ENCODE measurements at places on chromosomes 1 and 21.

DNA sequence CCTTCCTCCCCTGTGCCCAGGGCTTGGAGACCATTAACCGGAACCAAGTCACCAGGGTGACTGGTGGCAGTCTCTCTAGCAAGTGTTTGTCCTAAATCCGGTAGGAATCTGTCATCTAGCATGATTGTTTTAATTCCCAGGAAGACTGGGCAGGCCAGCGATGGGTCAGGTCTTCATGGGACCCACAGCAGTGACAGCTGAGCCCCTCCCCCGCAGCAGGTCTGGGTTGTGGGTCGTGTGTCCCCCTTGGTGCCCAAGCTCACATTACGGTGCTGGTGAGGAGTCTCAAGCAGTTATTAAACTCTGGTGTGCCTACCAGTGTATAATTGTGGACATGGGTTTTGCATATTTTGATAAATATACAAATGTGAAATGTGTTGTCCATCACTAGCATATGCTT, 466.5 kb downstream of the MATN1 start:
- no peak for DNase-seq

- DNase-seq, result no peak
Observed at GRCh38 chr1:109616391-109616790, 3.0 kb downstream of the GNAT2 start.

GRCh38 chr1:244060686-244061085, 9.6 kb downstream of the ZBTB18 start:
- DNase-seq, result no peak

GRCh38 chr21:42570362-42570761, 56.7 kb downstream of the SLC37A1 start:
- DNase-seq, result no peak

GRCh38 chr1:147243841-147244240, 1.4 kb downstream of the CHD1L start:
- no peak for DNase-seq

DNA sequence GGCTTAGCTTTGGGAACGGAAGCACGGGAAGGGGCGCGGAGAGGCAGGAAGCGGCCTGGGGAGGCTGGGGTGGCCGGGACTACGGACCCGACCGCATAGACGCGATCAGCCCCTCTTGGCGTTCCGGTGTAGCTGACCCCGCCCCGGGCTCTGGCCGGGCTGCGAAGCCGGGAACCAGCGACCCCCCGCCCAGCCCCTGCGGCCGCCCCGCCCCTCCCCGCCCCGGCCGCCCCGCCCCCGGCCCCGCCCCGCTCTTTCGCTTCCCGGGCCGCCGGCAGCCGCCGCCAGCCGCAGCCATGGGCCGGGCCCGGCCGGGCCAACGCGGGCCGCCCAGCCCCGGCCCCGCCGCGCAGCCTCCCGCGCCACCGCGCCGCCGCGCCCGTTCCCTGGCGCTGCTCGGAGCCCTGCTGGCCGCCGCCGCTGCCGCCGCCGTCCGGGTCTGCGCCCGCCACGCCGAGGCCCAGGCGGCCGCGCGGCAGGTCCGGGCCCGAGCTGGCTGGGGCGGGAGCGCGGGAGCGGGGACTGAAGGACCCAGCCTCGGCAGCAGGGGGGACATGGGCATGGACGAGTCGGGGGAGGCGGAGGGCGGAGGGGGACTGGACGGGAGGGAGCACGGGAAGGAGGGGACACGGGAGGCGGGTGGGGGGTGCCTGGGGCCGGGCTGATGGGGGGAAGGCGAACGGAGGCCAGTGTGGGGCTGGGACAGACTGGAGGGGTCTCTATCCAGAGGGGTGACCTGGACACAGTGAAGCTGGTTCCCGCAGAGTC, at the start of gene SELENON:
TSS of gene SELENON (plus strand) at position 259 of the 768 bp plus-strand sequence. CDS start at position 297, 38 bp downstream.
- peak; percentile 19 for DNase-seq

DNA sequence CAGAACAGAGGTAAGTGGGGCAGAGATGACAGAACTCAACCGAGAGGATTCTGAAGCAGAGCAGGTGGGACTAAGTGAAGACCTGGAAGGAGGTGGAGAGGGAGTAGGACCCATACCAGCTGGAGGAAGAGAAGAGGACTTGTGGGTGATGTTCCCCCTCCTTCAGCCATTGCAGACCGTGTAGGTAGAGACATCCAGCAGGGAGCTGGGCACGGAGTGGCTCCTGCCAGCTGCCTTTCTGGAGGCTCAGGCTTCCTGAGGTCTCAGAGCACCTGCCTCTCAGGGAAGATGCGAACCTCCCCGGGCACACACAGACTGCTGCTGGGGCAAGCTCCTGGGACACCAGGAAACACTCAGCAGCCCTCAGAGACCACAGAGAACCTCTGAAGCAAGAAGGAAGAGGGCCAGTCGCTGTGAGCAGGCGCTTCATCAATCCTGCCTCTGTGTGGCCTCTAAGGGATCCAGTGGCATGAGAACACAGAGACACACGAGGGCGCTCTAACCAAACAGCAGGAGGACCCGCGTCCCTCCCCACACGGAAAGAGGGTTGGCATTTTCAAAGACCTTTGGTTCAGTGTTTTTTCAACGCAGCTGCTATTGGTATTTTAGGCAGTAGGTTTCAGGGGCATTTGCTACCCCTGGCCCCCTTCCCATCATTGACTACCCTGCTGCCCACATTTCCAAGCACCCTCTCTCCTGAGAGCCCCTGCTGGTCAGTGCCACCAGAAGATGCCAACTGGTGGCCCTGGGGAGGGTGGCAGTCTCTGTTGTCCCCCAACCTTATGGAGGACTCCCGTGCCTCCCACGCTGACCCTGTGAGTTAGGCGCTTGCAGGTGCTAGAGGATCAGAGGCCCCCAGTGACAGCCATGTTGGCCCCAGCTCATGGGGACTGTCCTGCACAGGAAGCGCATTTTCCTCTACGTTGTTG, 89.6 kb upstream of the EDN2 start:
- DNase-seq, result peak; percentile 76

DNA sequence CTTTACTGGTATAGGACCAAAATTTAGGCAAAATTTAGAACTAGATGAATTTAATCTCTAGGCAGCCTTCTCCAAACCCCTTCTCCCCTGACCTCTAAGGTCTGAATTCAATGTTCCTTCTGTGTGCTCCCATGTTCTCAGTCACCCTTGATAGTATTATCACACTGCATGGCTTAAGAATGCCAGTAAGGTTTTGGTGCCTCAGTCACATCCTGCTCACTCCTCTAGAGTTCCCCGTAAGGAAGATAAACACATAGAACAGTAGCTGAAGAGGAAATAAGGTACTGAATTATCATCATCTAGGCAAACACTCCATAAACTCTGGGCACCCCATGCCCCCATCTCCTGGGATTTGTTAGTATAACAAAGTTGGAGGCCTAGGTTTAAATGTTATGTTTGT, 18.2 kb downstream of the PRRX1 start:
- DNase-seq, result no peak

GRCh38 chr1:163844459-163844858, 522.7 kb downstream of the NUF2 start:
- DNase-seq, result peak; percentile 87

- no peak for DNase-seq
Observed at GRCh38 chr1:246195296-246195695, 311.8 kb downstream of the SMYD3 start.

GRCh38 chr1:162136760-162137159, 67.3 kb downstream of the NOS1AP start:
- peak; percentile 84 for DNase-seq

GRCh38 chr1:166017395-166017794, 149.4 kb downstream of the FAM78B start:
- peak; percentile 1 for DNase-seq

DNA sequence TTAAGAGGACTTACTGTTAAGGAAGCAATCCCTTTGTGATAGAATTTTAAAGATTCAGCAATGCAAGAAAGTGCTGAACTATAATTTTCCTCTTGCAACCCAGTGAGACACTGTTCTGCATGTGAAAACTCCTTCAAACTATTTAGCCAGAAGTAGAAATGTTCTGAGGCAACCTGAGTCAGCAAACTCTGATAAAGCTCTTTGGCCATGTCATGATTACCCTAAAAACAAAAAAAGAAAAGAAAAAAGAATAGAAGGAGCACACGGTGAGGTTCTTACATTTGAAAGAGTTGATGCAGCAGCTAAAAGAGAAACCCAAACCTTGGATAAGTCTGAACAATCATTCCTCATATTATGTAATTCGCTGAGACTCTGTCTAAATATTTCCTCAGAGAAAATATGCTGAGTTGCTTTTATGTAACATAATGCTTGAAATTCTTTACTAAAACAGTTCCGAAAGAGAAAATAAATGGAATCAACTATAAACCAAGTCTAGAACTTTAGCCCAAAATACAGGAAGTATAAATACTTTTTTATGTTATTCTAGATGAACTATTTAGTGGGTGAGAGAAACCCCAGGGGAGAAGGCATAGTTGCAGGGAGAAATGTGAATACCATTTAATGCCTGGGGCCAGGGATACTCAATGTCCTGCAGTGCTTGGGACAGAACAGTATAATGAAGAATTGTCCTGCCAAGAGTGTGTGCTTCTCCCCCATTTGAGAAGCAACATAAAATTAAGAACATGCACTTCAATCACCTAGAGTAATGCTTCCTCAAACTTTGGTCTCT, 60.0 kb downstream of the INTS7 start:
- no peak for DNase-seq

GRCh38 chr1:34101151-34101550, 63.9 kb downstream of the CSMD2 start:
- DNase-seq, result no peak

DNA sequence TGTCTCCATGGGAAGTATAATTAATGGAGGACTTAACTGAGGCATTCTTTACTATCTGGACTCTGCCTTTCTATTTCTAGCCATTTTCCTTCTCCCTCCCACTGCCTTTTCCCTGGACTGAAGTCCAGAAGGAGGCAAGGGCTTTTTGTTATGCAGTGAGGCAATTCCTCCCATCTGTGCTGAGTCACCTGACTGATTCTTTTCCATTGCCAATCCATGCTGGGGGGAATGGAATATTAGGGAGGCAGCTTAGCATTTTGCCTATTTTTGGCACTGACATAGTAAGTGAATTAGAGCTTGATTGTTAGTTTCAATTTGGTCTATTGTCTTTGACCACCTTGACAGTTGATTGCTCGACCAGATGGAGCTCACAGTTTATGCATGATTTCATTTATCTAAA, 1000.6 kb upstream of the PRMT6 start:
- DNase-seq, result no peak

- DNase-seq, result no peak
Observed at GRCh38 chr1:234400773-234401172, 27.5 kb downstream of the COA6 start.

DNA sequence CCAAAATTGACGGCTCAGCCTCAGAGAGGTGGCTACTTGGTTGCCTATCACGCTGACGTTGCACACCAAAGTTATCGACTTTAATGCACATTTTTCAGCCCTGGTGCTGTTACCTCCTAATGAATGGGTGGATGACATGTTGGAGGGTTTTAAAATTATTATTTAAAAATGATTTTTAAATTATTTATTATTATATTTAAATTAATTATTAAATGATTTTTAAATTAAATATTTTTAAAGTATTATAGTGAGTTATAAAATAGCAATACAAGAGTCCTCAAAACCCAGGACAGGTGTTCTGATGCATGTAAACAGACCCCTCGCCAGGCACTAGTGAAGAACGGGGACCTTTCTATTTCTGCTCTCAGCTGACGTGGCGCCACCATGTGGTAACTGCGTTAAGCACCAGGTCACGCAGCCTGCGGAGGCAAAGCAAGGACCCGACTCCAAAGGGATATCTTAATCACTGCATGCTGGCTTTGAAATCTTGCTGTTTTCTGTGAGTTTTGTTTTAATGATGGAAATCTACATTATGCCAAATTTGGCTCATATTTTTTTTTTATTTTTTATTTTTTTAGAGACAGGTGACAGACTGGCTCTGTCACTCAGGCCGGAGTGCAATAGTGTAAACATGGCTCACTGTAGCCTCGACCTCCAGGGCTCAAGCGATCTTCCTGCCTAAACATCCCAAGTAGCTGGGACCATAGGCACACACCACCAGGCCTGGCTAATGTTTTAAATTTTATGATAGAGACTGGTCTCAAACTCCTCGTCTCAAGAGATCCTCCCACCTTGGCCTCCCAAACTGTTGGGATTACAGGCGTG, 22.6 kb downstream of the CASP9 start:
- peak; percentile 38 for DNase-seq

GRCh38 chr1:53413175-53414001, 45.8 kb upstream of the DMRTB1 start:
- peak; percentile 91 for DNase-seq

GRCh38 chr1:44616284-44616990, 57.8 kb downstream of the TMEM53 start:
- DNase-seq, result no peak

DNA sequence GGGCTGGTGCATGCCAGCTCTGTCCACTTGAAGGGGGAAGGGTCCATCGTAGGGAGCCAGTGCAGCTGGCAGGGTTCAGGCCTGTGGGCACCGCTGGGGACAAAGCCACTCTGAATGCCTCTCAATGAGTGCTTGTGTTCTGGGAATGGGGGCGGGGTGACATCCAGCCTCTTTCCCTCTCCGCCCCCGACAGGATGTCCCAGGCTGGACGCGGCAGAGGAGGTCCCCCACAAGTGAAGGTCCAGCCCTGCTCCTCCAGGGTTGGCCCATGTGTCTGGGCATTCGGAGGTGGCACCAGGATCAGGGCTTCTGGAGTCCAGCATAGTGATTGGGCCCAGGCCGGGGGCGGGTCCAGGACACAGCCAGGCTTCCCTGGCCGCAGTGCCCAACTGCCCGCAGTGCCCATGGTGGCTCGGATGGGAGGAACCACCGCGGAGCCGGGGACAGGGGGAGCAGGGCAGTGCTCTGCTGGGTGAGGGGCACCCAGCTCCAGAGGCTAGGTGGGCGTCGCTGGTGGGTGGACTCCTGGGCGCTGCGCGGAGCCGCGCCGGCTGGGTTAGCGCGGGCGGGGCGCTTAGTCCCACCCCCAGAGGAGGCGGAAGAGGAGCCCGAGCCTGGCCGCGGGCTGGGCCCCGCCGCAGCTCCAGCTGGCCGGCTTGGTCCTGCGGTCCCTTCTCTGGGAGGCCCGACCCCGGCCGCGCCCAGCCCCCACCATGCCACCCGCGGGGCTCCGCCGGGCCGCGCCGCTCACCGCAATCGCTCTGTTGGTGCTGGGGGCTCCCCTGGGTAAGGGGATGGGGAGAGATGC, at the start of gene SHISA4:
TSS of gene SHISA4 (plus strand) at position 617 of the 808 bp plus-strand sequence. CDS start at position 714, 97 bp downstream.
- DNase-seq, result peak; percentile 87

- peak; percentile 14 for DNase-seq
Observed at GRCh38 chr1:185823467-185823866, 89.3 kb downstream of the HMCN1 start.

DNA sequence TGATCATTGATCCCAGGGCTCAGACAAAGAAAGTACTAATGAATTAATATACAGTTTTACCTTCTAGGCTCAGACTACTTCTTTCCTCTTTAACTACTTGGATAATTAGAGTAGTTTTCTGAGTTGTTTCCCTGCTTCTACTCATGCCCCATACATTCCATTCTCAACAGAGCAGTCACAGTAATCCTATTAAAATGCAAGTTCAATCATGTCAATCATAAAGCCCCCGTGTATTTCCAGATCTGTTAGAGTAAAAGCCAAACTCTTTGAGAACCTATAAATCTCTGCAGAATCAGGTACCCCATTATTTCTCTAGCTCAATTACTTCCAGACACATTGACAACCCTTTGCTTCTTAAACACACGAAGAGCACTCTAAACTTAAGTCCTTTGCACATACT, 242.1 kb upstream of the PRMT6 start:
- no peak for DNase-seq

Data from LHCN-M2 (cell line).